NCI-H526 treated with DMSO at 0.1 percent for 48 hours (cell line): ENCODE measurements at places on chromosomes 2 and 18.

GRCh38 chr18:59876310-59876626 is 23.5 kb upstream of the PMAIP1 start:
- no peak for DNase-seq

- no peak for DNase-seq
These were observed 140.2 kb downstream of the BCL11A start for GRCh38 chr2:60413069-60413813.

- no peak for DNase-seq
These were observed 16.2 kb downstream of the HNMT start for GRCh38 chr2:137980459-137980858.

- no peak for DNase-seq
These were observed 1.5 kb downstream of the LBX2 start for GRCh38 chr2:74497777-74498499.

DNA sequence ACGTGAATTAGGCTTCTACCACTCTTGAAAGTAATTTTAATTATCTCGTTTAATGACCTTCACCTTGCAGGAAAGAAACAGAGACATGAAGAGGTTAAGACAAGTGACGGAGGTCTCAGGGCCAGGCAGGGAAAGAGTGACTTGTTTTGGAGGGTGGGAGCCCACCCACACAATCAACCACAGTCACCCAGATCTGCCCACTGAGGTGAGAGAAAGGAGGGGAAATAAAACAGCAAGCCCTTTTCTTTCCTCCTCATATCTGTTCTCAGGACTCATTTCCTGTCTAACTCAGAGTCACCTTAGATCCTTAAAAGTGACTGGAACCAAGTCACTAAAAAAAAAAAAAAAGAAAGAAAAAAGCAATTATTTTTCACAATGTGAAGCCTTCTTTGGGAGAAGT is 26.8 kb downstream of the ATP8B1 start:
- no peak for DNase-seq

GRCh38 chr2:1707771-1708418 is 36.4 kb downstream of the PXDN start:
- no peak for DNase-seq

- DNase-seq, result no peak
These were observed 445.7 kb upstream of the FANCL start for GRCh38 chr2:58686776-58687175.

DNA sequence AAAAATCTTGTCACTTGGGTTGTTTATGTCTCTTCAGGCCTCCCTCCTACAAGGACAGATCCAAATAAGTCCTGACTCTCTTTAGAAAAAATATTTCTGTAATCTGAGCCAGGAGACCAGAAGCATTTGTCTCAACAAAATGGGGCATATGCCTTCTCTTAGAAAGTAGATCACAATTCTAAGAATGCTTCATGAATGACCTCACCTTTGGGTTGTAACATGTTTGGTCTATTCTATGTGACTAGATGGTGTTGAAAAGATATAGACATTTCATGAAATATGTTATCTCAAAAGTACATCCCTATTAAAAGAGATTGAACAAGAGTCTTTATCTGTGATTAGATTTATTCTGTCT is 159.0 kb upstream of the SETBP1 start:
- no peak for DNase-seq

GRCh38 chr2:231696004-231696367 is 12.3 kb upstream of the PTMA start:
- DNase-seq, result no peak

GRCh38 chr2:62964050-62964449 is 86.6 kb upstream of the OTX1 start:
- no peak for DNase-seq

GRCh38 chr2:152183401-152184073 is 8.0 kb upstream of the STAM2 start:
- no peak for DNase-seq

DNA sequence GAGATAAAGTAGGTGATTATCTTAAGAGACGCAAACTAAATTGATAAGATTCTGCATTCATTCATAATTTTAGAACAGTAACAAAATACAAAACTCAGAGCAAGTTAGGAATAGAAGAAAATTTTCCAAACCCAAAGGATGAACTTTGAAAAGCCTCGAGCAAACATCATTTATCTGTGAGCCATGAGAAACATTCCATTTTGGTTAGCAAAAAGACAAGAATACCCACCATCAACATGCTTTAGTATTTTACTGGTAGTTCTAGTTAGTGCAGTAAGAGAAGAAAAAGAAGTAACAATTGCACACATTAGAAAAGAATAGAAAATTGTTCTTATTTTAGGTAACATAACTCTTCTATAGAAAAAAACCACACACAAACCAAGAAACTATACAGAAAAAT is 291.3 kb upstream of the TCF4 start:
- DNase-seq, result no peak

- no peak for DNase-seq
These were observed 51.2 kb downstream of the NEDD4L start for GRCh38 chr18:58095222-58095621.

DNA sequence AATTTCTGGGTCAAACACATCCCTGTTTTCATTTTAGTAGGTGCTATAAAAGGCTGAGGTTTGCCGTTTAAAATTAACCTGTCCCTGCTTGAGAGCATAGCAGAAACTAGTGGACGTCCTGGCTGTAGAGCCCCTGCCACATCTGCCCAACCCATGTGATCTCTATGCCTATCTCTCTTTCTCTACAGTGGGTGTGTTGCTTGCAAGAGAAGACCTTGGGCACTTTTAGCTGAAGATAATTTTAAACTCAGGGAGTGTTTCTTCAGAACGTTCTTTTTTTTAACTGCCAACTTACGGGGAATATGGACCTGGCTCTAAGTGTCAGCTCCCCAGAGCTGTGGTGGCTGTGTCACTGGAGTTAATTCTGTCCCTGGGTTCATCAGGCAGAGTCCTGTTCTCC is 100.6 kb downstream of the NRP2 start:
- DNase-seq, result no peak

GRCh38 chr2:241763551-241764274 is 12.9 kb upstream of the GAL3ST2 start:
- DNase-seq, result no peak

DNA sequence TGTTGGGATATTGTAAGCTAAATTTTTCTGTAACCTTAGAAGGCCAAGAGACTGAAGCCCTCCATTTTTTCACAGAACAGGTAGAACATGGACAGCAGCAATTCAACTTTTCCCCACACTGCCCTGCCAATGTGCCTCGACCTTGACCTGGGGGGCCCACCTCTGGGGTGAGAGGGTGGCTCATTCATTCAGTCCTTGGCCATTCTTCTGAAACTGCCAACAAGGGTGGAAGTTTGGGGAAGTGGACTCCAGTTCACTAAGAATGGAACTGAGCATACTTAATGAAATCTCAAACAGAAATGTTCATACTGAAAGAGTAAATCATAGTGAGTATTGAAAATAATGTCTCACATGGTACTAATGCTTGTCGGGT is 1.1 kb downstream of the EEF1B2 start:
- no peak for DNase-seq

- DNase-seq, result no peak
These were observed 1.2 kb downstream of the PAX3 start for GRCh38 chr2:222297600-222297935.

DNA sequence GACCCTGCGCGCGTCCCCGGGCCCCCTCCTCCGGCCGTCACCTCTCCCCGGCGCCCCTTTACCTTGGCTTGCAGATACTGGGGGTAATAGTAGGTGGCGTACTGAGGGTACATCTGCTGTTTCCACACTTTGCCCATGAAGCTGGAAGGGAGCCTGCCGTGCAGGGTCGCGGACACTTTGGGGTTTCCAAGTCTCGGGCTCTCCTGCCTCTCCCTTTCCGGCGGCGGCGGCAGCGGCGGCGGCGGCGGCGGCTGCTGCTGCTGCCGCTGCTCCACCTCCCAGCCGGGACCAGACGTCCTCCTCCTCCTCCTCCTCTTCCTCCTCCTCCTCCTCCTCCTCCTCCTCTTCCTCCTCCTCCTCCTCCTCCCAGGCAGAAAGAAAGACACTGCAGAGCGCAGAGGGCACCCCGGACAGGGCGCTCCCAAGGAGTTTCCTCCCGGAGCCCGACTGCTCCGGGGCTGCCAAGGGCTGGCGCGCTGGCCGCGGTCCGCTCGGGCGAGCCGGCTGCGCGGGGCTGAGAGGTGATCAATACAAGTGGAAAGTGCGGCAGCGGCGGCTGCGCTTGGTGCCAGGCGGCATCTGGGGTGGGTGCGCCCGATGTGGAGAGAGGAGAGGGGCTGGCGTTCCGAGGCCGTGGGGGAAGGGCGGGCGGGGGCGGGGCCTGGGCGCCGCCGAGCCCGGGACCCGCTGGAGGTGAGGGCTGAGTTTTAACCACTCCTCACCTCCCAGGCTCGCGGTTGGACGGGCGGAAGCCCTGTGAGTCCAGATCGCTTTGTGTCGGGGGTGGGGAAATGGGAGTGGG is at the start of gene RBMS1:
TSS of gene RBMS1 (minus strand) at position 581 of the 802 bp plus-strand sequence. CDS start at position 137, 444 bp downstream.
- peak; percentile 36 for DNase-seq

- no peak for DNase-seq
These were observed 179.5 kb downstream of the EN1 start for GRCh38 chr2:118667964-118668363.

DNA sequence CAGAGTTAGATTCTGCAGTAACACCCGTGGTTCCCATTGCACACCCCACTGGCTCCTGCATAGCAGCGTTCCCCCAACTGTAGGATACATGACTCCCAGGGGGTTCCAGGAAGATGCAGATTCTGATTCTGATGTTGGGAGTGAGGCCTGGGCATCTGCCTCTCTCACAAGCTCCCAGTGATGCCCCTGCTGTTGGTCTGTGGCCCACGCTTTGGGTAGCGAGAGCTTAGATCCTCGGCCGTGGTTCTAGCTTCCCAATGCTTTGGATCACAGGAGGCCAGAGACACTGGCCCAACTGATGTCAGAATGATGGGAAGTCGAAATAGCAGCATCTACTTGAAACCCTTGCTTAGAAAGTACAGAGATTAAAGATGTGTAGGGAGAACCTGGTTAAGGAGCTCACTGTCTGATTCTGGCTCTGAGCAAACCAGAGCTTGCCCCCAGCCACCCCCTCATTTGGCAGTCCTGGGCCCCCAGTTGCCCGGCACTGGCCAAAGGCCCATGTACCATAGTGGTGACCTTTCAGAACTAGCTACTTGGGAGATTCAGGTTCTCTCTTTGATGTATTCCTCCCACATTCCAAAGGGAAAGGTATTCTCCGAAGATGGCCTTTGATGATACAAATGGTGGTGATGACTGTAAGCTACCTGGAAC is 197.5 kb downstream of the FAM210A start:
- no peak for DNase-seq
